ENCODE measurements at places on chromosomes 16 and 17. TPM values are rescaled to one million over a fixed set of nuclear protein-coding genes. Genes with fewer than 3 reads are reported as not detected.

The SLC16A13 gene
- 12.2 TPM for total RNA-seq

The KREMEN2 gene
- total RNA-seq, result 1.0 TPM

The CDH3 gene
- 4.2 TPM for total RNA-seq

The POLR2A gene
- total RNA-seq, result 183 TPM

The RASL10B gene
- total RNA-seq, result 31.7 TPM

The SNX20 gene
- total RNA-seq, result not detected

The GH2 gene
- total RNA-seq, result not detected

The CACNG1 gene
- total RNA-seq, result 0.32 TPM

The RNF222 gene
- not detected for total RNA-seq

The NTN3 gene
- total RNA-seq, result 4.8 TPM

The SKAP1 gene
- total RNA-seq, result 0.49 TPM

The SAMD14 gene
- 28.7 TPM for total RNA-seq

The BIRC5 gene
- 123 TPM for total RNA-seq

The GRIN2A gene
- 0.09 TPM for total RNA-seq

The WFDC1 gene
- 0.14 TPM for total RNA-seq

The GDPD1 gene
- total RNA-seq, result 13.4 TPM

The CLEC10A gene
- not detected for total RNA-seq

The KRT20 gene
- not detected for total RNA-seq

The ASPA gene
- not detected for total RNA-seq
